ENCODE measurements at places on chromosomes 5 and 9. TPM values are rescaled to one million over a fixed set of nuclear protein-coding genes. Genes with fewer than 3 reads are reported as not detected.
A peak's percentile ranks its signal among the peaks of the same experiment; 100 is the strongest.

Gene CCDC171
- total RNA-seq, result 1.8 TPM

GRCh38 chr5:143051244-143052058, 281.3 kb downstream of the ARHGAP26 start:
- DNase-seq, result no peak

DNA sequence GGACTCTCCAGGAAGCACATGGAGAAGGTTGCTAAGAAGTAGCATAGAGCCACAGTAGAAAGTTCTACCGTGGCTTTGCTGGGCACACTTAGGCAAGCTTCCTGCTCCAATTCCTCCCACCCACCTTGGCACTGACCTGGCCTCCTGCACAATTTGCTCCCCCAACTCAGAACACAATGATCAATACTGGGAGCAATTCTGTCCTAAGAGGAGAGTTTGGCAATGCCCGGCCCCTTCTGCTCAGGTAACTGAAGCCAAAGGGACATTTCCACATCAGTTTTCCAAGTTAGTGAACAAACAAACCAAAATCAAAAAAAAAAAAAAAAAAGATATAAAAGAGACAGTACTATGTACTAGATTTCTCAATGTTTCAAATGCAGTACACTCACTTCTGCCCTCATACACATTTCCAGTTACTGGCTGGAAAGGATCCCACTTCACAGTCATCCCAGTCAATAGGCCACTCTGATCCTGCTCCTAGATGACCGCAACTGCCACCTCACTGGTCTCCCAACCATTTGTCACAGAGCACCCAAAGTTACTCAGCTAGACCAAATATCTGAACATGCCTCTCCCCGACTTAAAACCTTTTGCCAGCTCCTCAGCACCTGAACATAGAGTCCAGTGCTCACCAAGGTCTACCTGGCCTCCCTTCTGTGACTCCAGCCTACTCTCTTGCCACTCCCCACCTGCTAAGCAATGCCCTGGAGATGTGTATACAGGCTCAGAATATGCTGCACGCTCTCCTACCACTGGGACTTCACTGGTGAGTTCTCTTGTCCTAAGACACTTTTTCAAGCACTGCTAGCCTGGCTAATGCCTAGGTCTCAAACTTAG, 21.3 kb downstream of the ABCA1 start:
- DNase-seq, result no peak

DNA sequence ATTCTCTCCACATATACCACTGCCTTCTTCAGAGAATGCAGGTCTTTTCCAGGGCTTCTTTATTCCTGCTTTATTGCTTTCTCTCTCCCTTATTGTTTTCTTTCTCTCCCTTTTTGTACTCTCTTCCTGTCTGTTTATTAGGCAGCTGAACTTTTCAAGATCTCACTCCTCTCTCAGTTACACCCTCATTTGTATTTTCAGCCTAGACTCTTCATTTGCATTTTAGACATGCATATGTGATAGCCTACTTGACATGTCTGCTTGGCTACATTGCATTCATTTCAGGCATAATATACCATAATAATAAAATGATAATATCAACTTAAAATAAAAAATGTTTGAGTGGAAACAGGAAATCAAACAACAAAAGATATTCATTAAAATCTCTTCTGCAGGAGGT, 377.9 kb upstream of the TNC start:
- no peak for DNase-seq

DNA sequence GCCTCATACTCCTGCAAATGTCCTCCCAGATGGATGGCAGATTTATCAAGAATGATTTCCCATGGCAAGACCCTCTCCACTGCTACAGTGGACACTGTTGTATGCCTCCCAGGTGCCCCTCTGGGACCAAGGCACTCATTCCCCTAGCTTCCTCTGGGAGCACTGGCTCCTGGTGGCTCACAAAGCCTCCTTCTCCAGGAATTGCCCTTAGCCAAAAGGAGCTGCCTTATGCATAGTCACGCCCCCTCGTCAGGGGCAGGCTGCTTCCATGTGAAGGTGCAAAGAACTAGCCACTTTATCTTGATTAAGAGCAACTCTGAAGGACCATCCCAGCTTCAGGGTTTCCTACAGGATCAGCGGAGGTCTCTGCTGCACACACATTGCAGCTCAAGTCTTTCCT, 358.1 kb downstream of the CDK5RAP2 start:
- no peak for DNase-seq

DNA sequence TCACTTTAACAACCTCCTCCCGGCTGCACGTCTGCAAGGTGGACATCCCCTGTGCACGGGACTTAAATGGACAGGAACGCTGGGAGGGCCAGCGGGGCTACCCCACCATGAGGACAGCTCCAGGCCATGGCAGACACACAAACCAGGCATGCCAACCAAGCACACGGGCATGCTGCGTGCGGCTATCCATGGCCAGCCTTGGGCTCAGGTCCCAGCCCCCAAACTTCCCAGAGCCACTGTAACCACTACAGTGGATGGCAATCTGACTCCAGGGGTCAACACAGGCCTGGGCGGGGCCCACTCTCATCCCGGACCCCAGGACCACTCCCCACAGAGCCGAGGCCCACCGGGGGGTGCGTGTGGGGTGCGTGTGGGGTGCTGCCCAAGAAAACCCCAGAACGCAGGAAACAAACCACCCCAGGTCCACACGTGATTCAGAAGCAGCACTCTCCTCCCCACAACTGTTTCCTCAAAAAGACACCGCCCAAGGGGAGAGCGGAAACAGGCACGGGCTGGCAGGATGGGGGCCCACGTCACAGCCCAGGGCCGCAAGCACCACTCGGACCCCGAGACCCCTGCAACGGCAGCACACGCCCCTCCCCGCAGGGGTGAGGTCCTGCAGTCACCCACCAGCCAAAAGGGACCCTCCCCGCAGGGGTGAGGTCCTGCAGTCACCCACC, 7.4 kb downstream of the SLC12A7 start:
- DNase-seq, result no peak

DNA sequence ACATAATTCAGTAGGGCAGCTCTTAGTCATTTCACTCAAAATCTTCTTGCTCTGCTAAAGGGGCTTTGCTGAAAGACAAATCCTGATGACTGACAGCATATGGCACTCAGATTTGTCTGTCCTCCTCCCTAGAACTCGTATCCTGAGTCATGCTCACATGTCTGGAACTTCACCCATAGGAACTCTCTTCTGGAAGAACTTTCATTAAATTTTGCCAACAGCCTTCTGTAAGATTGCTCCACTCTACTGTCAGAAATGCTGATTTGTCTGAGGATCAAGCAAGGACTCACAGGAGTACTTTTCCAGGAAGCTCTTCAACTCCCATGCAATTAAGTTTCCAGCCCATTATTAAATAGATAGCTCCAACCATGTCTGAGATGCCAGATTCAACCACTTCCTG, 59.8 kb upstream of the SNX2 start:
- no peak for DNase-seq

- no peak for DNase-seq
Observed at GRCh38 chr5:15424769-15425168, 75.2 kb upstream of the FBXL7 start.

Gene IFNA2
- total RNA-seq, result not detected

DNA sequence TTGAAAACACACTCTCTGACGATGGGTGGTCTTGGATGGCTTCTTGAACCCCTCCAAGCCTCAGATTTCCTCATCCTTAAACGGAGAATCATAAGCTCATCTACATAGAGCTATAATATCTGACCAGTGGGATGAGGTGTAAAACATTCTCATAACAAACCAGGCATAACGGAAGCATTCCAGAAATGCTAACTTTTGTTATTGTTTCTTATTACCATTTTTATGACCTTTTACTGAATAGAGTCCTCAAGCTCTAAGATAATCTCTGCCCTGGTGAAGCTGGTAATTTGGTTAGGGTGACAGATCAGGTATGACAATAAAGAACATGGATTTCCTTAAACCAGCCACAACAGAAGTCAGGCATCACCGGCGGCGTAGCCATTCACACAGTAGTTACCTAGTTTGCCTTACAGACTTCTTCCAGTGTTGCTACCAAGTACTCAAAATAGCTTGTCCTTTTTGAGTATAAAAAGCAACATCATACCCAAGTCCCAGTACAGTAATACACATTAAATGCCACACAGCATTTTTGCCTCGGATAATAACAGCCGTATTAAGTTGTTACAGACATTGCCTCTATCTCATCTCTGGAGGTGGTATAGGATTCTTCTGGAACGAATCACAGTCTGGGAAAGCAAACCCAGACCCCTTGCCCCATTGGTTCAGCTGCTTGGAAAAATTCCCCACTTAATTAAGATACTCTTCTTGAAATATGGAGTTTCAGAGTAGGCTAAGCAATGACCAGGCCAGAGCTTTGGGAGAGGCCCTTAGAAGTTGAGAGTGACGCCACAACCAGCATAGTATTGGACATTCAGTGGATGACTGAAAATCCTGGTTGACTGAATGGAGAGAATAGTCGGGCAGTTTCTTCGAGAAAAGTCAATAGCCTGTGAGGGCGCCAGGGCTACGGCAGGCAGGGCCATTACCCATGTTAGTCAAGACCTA, 252.5 kb downstream of the SLIT3 start:
- no peak for DNase-seq

GRCh38 chr5:56298336-56299090, 65.4 kb upstream of the ANKRD55 start:
- no peak for DNase-seq

DNA sequence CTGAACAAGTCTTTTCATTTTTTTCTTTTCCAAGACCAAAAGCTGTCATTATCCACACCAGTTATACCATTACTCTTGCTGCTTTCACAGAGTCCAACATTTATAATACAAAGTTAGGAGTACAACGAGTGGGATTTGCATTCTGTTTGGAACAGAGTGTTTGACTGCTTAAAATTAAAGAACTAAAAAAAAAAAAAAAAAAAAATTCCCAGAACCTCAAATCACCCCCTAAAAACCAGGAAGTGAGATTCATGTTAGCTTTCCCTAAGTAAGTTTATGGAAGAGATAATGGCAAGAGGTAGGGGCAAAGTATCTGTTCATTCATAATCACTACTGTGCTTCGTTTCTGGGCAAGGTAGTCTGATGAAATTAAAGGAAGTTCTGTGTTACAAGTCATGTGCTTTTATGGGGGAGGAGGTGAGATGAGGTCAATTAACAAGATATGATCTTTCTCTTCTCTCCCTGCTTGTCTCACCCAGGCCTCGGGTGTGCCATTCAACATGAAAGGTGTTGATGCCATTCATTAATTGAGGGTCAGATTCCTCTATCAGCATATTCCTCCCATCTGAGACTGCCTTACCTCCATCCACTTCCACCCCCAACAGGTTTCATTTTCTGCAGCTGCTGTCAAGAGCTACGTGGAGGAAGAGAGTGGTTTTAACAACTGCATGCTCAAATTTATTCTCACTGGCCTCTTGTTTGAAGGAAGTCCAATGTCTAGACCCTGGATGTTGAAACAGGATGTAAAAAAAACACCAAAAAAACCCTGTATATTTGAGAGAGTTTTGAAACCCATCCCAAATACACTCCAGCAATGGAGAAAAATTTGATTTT, 58.1 kb downstream of the MARCHF3 start:
- DNase-seq, result no peak

Gene MARVELD2
- 0.96 TPM for total RNA-seq

Gene C1QTNF3
- 0.49 TPM for total RNA-seq

DNA sequence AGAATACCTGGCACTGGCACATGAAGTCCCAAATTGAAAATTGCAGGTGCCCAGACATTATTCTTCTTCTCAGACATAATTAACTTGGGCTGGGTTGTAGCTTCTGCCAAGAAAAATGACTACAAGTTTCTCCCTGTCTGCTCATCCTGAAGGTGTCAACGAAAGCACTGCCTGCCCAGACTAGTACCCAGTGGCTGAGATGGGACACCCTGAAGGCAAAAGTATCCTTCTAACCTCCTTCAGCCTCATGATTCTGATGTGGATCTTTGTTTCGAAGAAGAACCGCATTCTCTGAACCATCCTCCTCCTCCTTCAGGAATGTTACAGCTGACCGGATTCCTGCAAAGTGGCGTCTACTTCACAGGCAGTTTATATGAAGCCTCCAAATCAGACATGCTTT, 161.1 kb upstream of the FST start:
- DNase-seq, result no peak

Gene C1QTNF2
- 1.4 TPM for total RNA-seq

GRCh38 chr9:38768351-38768761, 48.4 kb upstream of the FAM240B start:
- no peak for DNase-seq

DNA sequence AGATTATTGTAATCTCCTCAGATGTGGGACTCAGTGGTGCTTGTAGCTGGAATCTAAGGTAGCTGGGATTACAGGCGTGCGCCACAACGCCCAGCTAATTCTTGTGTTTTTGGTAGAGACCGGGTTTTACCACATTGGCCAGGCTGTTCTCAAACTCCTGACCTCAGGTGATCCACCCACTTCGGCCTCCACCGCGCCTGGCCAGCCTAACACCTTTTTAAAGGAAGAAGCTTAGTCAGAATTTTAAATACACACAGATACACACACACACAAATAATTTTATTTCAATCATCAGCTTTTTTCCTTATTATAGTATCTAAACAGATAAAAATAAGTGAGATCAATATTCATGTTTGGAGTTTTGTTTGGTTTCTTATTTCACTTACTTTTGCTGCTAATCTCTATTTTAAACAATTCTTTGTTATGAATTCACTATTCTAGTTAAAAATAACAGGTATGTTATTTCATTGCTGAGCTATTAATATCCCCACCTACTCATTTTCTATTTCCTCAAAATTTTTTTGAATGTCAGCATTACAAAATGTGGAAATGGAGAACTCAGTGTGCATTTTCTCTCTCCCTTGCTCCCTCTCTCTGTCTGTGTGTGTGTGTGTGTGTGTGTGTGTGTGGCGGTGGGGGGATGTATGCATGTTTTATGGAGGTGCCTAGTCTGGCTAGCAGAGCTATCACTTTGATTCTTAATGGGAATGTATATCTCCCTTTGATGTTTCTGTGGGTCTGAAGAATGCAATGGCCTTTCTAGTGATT, 960.6 kb upstream of the DMAC1 start:
- no peak for DNase-seq

- DNase-seq, result no peak
Observed at GRCh38 chr5:122311497-122311960, 508 bp upstream of the SNCAIP start.

- no peak for DNase-seq
Observed at GRCh38 chr5:72390836-72391235, 70.7 kb downstream of the PTCD2 start.

- no peak for DNase-seq
Observed at GRCh38 chr9:72263572-72263971, 101.4 kb downstream of the ZFAND5 start.

GRCh38 chr5:131959906-131960305, 14.4 kb upstream of the MEIKIN start:
- DNase-seq, result no peak

DNA sequence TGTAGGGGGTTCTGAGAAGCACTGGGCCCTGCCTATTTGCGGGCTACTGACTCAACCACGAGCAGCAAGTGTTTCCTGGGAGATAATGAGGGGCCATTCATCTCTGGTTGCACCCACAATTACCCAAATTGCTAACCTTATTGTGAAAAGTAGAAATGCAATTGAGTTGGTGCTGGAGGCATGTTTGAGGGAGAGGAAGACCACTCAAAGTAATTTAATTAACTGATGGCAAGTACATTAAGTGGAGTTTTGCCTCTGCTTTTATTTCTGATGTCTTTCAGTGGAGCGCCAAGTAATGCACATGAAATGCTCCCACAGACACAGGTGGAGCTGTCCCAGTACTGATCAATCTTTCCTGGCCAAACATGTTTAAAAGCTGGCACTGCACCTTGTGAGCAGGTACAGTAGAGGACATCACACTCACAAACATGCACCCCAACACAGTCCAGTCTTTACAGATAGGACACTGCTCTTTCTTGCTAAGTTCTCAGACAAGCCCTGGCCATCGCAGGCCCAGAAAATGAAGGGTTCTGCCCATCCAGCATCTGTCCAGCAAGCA, 195.4 kb downstream of the HSPA4 start:
- DNase-seq, result no peak

- peak; percentile 64 for DNase-seq
Observed at GRCh38 chr9:136603901-136604814, 58.3 kb upstream of the NOTCH1 start.
